Neuronal stem cell (in vitro differentiated cells): ENCODE measurements at places on chromosomes 12 and 14.

DNA sequence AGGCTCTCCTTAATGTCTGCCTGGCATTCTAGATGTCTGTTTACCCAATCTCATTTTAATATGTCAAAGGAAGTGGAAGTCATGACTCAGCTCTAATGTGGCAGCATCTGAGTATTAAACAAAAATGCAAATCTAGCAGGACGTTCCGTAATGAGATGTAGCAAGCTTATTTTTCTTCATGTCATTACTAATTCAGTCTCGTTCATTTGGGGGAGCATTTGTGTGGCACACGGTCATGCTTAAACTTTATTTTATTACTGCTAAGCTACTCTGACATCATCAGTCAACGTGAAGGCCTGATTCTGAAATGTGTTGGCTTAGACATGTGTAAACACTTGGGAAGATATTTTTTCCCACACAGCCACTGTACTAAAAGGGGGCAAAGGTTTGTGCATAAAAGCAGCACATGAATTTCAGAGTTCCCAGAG lies 326.7 kb upstream of the TMPO start:
- DNase-seq, result no peak
- H3K4me1 ChIP-seq, result no peaks in the 10 kb centered on the region
- no peak overlapping the region for H3K27ac ChIP-seq
- no peak overlapping the region for H3K4me3 ChIP-seq

- no peak overlapping the region for H3K27ac ChIP-seq
- no peaks in the 10 kb centered on the region for H3K4me1 ChIP-seq
- H3K27me3 ChIP-seq, result no peaks in the 10 kb centered on the region
- no peak overlapping the region for H3K4me3 ChIP-seq
These were observed 8.2 kb upstream of the PPP2R5E start for GRCh38 chr14:63551332-63551731.

DNA sequence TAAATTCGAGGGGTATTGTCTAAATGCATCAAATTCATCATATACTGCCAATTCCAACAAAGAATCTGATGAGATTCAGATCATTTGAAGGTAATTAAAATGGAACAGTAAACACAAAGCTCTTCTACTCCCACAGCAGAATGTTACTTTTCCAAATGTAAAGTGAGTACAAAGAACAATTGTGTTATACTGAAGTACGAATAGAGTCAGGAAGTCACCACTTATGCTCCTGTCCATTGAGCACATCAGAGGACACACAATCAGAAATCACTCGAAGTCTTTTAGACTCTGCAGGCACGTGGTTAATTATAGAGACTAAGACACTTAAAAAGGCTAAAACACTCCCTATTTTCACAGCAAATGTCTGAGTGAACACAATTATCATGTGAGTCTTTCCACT lies 388.5 kb upstream of the MIS18BP1 start:
- H3K36me3 ChIP-seq, result no peaks in the 10 kb centered on the region
- no peak overlapping the region for H3K27ac ChIP-seq
- no peaks in the 10 kb centered on the region for H3K4me1 ChIP-seq
- no peaks in the 10 kb centered on the region for H3K27me3 ChIP-seq

DNA sequence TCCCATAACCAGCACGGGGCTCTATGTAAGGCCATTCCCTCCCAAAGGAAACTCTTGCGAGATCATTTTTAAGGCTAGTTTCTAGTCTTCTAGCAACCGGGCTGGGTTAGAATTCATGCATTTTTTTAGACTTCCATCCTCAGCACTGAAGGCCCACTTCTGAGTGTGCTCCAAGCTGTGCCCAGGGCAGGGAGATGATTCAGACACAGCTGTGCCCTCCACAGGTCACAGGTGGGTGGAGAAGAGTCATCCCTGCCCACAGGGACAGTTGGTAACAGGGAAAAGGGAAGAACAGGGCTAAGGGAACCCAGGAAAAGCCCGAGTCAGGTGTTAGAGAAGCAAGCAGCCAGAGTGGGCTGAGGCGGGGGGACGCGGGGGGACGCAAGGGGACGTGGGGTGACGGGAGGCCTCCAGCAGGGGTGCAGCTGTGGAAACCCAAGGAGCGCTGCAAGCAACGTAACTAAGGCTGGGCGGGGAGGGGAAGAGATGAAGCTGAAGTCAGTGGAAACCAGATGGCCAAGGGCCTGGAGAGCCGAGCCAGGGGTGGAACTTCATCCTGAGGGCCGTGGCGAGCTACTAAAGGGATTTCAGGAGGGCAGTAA lies 27.2 kb upstream of the PPP2R5C start:
- peaks cover 3% of the 10 kb centered on the region for H3K27me3 ChIP-seq
- H3K4me3 ChIP-seq, result no peak overlapping the region
- DNase-seq, result no peak
- peaks cover 9% of the 10 kb centered on the region for H3K4me1 ChIP-seq

DNA sequence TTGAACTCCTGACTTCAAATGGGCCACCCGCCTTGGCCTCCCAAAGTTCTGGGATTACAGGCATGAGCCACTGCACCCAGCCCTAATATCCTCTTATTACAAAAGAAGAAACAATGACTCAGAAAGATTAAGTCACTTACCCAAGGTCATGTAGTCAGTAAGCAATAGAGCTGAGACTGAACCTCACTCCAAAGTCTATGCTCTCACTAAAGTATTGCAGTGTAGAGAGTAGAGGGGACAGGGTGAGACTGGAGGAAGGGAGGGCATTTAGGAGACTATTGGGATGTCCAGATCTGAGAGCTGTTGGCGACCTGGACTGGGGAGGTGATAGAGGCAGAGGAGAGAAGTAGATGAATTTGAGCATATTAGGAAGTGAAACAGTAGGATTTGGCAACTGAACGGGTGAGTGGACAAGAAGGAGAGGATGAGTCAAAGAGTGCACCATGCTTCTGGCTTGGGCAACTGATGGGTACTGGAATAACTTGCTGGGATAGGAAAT lies 11.8 kb downstream of the P2RX7 start:
- no peak overlapping the region for H3K27ac ChIP-seq
- no peak overlapping the region for H3K4me3 ChIP-seq
- H3K4me1 ChIP-seq, result no peaks in the 10 kb centered on the region
- H3K27me3 ChIP-seq, result no peaks in the 10 kb centered on the region
- H3K36me3 ChIP-seq, result no peaks in the 10 kb centered on the region

DNA sequence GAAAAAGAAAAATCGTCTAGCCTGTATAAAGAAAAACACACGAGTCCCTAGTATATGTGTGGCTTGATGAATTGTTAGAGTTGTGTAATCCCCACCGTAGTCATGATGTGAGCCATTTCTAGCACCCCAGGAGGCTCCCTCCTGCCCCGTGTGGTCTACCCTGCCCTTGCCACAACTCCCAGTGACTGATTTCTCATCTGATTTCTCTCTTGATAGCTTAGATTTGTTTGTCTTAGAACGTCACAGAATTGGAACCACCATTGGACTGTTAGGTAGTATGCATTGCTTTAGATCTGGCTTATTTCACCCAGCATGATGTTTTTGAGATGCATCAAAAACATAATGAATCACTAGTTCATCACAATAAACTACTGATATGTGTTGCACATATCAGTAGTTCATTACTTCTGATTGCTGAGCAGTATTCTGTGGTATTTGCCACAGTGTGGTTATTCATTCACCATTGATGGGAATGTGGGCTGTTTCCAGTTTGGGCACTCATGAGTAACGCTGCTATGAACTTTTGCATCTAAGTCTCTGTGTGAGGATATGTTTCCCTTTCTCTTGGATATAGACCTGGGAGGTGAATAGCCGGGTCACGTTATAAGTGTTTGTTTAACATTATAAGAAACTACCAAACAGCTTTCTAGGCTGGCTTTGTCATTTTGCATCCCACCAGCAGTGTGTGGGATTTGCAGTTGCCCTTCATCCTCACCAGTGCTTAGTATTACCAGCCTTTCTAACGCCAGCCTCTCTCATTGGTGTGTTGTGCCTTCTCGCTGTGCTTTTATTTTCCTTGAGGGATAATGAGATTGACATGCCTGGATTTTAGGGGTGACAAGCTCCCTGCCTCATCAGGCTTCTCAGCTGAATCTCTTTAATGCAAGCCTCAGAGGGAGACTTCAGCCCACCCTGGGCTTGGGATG lies 31.9 kb upstream of the NCOR2 start:
- DNase-seq, result no peak
- no peaks in the 10 kb centered on the region for H3K27me3 ChIP-seq
- no peak overlapping the region for H3K27ac ChIP-seq

DNA sequence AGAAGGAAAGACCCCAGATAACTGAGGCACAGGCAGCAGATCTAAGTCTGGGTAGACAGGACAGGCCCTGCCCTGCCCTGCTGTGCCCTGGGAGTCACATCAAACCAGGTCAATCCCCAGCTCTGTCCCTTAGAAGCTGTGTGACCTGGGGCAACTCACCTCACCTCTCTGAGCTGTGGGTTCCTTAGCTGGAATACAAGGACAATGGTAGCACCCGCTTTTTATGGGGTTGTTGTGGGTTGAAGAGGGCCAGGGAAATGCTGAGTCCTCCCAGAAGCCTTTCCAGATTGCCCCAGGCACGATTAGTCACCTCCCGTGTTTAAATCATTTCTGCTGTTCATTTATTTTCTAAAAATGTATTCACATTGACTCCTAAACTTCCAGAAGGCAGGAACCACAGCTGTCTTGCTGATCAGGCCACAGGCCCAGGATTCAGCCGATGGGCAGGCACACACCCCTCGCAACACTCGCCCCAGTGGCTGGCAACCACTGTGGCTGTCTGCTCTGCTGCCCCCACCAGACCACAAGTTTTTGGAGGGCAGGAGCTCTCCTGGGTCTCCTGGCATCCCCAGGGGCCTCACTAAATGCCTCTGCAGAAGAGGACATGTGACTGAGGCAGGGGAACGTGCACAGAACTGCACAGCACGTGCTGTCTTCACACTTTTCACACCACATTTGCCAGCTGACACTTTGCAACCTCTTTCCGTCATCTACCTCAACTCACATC lies 3.0 kb downstream of the SELPLG start:
- no peak overlapping the region for H3K27ac ChIP-seq
- no peaks in the 10 kb centered on the region for H3K36me3 ChIP-seq
- no peak overlapping the region for H3K4me3 ChIP-seq
- H3K27me3 ChIP-seq, result no peaks in the 10 kb centered on the region

DNA sequence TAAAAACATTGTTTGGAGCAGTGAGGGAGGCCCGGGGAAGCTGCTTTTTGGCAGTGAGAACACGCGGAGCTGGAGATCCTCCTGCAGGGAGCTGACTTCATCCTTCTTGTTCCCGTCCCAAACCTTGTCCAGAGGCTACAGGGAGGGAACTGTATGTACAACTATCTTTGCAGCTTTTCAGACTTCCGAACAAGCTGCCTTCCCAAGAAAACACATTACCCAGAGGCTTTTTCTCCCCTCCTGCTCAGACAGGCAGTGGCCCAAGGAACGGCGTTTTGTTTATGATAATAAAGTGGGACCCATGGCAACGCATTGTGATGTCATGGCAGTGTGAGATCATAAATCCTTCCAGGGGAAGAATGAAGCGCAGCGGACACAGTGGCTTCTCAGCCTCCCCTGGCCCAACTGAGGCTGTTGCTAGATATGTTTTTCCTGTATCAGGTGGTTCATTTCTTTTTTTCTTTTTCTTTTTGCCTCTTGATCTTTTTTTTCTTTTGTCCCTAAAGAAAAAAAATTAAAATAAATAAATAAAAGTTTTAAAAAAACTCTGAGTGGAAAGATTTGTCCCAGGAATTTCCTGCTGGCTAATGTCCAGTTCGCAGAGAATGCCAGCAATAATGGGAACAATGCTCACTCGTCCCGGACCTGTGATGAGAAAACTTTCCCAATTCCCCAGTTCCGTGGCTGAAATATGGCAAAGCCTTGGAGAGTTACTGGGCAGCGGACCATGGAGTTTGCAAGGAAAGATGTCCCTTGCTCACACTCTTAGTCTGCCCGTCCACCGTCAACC lies 103.4 kb upstream of the MAP1LC3B2 start:
- no peak overlapping the region for H3K27ac ChIP-seq
- no peaks in the 10 kb centered on the region for H3K36me3 ChIP-seq
- no peak overlapping the region for H3K4me3 ChIP-seq
- H3K27me3 ChIP-seq, result no peaks in the 10 kb centered on the region
- no peaks in the 10 kb centered on the region for H3K4me1 ChIP-seq

DNA sequence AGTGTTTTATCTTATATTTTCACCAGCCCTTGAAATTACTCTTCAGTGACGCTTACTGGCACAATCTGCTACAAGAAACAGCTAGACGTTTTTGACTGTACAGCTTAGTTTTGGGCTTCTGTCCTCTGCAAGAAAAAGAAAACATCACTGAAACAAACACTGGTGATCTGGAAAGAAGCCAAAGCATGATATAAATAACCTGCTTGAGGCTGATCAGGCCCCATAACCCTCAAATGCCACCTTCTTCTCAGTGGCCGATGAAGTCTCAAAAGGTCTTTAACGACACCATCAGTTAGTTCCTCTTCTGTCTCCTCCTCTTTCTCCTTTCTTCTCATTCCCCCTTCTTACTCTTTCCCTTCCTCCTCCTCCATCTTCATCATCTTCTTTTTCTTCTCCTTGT lies 942.3 kb upstream of the TMEM132C start:
- no peak overlapping the region for H3K27ac ChIP-seq
- H3K4me3 ChIP-seq, result no peak overlapping the region
- no peak for DNase-seq
- no peaks in the 10 kb centered on the region for H3K4me1 ChIP-seq
- no peaks in the 10 kb centered on the region for H3K36me3 ChIP-seq
- H3K27me3 ChIP-seq, result no peaks in the 10 kb centered on the region

DNA sequence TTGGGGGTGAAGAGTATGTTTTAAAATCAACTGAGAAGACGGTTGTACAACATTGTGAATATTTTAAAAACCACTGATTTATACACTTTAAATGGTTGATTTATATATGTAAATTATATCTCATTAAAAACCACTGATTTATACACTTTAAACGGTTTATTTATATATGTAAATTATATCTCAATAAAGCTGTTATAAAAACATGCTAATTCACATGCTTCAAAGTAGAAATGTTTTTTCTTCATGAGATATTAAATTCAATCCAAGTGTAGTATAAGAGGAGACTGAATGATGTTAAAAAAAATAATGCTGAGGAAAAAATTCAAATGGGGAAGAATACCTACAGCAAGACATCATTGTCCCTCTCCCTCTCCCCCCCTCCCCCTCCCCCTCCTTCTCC lies 92.9 kb downstream of the ATXN2 start:
- no peaks in the 10 kb centered on the region for H3K27me3 ChIP-seq
- no peak for DNase-seq
- H3K36me3 ChIP-seq, result peaks cover 81% of the 10 kb centered on the region

GRCh38 chr12:24760606-24761378 lies 188.1 kb downstream of the BCAT1 start:
- no peaks in the 10 kb centered on the region for H3K27me3 ChIP-seq
- no peaks in the 10 kb centered on the region for H3K36me3 ChIP-seq
- peaks cover 7% of the 10 kb centered on the region for H3K4me1 ChIP-seq
- no peak for DNase-seq

GRCh38 chr14:90894241-90894640 lies 78.0 kb upstream of the TTC7B start:
- H3K27me3 ChIP-seq, result no peaks in the 10 kb centered on the region
- H3K36me3 ChIP-seq, result peaks cover 12% of the 10 kb centered on the region
- H3K27ac ChIP-seq, result no peak overlapping the region

- no peaks in the 10 kb centered on the region for H3K36me3 ChIP-seq
- H3K27ac ChIP-seq, result no peak overlapping the region
- peak overlapping the region; percentile 84 for H3K4me3 ChIP-seq
- peaks cover 7% of the 10 kb centered on the region for H3K4me1 ChIP-seq
- peak; percentile 44 for DNase-seq
These were observed 21.5 kb upstream of the GNS start for GRCh38 chr12:64780531-64781279.
